Ammon's horn (tissue), 1 donor: ENCODE measurements at places on chromosomes 16 and 17.

- no peak for DNase-seq
These were observed at the start of gene ZACN for GRCh38 chr17:76078860-76079534. ZACN (plus strand) TSS chr17:76079182; CDS start chr17:76079265, 83 bp downstream.

DNA sequence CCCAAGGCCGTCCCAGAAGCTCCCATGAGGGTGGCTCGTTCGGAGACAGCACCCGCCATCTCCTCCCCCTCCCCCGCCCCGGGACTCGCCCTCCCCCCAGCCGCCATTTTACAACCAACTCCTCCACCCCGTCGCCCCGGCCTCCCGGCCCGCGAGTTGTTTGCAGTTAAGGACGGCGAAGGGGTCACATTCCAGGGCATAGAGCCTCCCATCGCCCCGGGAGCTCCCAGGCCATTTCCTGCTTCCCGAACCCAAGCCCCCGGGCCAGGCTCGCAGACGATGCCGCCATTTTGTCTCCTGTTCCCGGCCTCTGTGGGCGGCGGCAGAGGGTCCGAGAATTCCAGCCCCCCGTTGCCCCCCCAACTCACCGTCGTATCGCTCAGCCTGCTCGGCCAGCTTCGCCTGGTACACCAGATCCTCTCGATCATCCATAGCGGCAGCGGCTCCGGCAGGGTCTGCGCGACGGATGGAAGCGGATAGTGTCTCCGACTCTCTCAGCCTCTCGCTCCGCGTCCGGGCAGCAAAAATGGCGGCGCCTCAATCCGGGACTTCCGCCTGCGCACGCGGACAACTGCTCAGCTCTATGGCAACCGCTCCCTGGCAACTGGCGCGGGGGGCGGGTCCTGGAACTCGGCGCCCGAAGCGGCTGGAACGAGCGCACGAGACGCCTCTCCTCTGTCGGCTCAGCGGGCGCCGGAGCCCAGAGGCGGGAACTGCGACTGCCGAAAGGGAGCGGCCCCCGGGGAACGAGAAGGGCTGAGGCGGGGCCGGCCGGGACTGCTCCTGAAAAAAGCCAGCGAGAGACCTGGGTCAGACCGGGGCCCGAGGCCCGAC is at the start of gene YWHAE:
YWHAE (minus strand) TSS at position 544 of the 834 bp plus-strand sequence; CDS start at position 432, 112 bp downstream.
- peak; percentile 96 for DNase-seq

DNA sequence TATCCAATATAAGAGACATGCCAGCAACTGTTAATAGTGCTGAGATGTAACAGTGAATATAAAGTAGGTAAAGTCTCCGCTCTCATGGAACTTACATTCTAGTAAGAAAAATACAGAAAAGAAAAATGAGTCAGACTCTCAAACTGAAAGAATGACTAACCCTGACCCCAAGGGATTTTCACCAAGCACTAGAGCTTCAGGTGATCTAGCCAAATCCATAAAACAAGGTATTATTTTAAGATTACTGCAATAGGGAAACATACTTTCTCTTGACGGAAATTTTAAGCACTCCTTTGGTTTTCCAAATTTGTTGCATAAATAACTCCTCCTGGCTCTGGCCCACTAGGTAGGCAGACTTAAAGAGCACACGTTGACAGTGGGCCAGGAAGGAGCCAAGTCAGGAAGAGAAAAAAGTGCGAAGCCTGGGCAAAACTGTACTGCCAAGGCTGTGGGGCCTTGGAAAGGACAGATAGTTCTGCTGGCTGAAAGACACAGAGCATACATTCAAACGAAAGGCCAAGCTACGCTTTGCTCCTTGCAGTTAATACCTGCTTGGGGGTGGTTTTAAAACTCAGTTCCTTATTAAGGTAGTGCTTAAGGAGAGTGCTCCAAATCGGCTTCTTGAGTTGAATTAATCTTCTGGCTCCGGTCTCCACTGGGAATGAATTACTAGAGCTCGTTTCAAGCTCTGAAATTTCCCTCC is 1.4 kb downstream of the GOT2 start:
- no peak for DNase-seq

GRCh38 chr16:56353054-56353921 is 72.1 kb downstream of the AMFR start:
- no peak for DNase-seq

DNA sequence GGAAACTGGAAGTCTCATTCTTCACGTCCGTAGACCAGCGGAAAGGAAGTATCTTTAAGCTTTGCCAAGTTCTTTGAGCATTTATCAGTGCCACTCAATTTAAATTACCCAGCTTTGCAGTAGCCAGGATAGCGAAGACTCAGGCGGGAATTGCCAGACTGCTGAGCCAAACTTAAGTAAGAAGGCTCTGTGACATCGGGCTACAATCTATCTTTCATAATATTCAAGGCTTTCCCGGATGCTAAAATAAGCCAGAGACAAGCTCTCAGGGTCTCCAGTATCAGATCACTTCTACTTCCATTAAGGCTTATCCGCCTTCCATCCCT is 436 bp upstream of the BRIP1 start:
- DNase-seq = no peak

- DNase-seq = no peak
These were observed 2.0 kb downstream of the CCDC102A start for GRCh38 chr16:57534337-57534880.

DNA sequence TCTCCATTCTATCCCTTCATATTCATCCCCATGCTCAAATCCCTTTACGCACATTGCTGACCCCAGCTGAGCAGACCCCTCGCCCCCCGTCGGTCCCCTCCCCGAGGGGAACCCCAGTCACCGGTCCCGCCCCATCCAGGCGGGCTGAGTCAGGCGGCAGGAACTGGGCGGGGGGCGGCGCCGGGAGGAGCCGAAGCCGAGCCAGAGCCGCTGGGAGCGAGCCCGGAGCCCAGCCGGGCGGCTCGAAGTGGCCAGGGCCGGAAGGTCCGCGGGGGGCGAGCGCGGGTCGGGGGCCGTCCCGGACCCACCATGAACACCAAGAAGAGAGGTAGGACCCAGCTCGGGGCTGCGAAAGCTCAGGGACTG is 8.6 kb downstream of the RIPOR1 start:
- DNase-seq = no peak

GRCh38 chr16:649631-650030 is 466 bp downstream of the WDR90 start:
- DNase-seq = no peak

- no peak for DNase-seq
These were observed 20.9 kb downstream of the GPR179 start for GRCh38 chr17:38322897-38323296.

- DNase-seq = peak; percentile 43
These were observed at the start of gene WFDC1 for GRCh38 chr16:84294531-84295142. WFDC1 (plus strand) TSS chr16:84294878; CDS start chr16:84294972, 94 bp downstream.

DNA sequence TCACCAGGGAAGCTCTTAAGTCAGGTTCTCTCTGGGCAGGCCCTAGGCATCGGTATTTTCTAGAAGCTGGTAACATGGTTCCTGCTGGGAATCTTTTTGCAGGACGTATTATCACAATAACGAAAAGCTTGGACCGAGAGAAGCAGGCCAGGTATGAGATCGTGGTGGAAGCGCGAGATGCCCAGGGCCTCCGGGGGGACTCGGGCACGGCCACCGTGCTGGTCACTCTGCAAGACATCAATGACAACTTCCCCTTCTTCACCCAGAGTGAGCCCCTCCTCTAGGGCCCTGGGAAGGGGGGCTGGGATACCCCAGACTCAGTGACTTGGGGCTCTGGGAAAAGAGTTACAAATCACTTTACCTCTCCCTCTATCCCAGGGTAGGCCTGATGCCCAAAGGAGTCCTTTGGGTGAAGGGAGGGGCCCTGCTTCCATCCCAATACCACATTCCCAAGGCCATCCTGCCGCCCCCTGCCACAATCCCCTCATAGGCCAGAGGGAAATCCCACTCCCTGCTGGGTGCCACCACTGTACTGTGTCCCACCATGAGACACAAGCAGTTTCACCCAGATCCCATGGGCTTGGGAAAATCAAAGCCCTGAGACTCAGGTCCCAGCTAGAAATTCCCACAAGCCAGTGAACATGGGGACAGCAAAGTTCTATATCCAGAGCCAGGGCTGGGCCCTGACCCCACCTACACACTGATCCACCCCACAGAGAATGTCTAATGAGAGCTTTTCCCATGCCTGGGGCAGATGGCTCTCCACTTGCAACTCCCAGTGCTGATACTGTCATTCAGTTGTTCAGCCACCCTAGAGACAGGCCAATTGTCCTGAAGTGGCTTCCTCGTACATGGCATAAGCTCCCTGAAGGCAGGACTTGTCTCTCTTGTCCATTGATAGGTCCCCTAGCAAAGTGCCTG is 23.0 kb downstream of the CDH5 start:
- DNase-seq = no peak

- DNase-seq = peak; percentile 79
These were observed 20.0 kb downstream of the TRAF4 start for GRCh38 chr17:28763804-28764266.

DNA sequence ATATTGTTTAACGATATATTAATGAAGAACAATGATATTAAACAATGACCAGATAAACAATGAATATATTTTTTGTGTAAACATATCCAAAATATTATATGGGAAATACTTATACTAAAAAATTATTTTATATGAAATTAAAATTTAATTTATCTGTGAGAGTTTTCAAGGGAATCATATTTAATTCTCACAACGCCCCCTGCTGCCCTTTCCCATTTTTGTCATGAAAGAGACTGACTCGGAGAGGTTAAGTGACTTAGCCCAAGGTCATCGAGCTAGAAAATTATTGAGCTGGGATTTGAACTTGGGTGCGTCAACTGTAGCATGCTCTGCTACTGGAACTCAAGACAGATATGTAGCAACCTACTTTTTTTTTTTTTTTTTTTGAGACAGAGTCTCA is 7.2 kb upstream of the MYCBPAP start:
- no peak for DNase-seq

- DNase-seq = peak; percentile 61
These were observed 63.3 kb upstream of the HSBP1 start for GRCh38 chr16:83744441-83744981.

- no peak for DNase-seq
These were observed 39.0 kb downstream of the CYB5D2 start for GRCh38 chr17:4182043-4182442.

- no peak for DNase-seq
These were observed 4.6 kb downstream of the CLUH start for GRCh38 chr17:2706911-2707510.

GRCh38 chr17:9671559-9671958 is 26.2 kb downstream of the USP43 start:
- DNase-seq = no peak

DNA sequence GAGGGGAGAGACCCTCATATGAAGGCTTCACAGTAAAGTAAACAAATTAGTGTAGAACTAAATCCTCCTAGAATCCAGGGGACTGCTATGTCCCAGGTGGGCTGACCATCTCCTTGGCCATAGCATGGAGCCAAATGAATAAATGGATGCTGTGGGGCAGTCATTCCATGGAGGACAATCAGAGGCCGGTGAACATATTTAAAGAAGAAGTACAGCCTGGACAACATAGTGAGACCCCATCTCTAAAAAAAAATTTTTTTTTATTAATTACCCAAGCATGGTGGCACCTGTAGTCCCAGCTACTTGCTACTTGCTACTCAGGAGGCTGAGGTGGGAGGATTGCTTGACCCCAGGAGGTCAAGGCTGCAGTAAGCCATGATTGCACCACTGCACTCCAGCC is 5.3 kb upstream of the CBFB start:
- no peak for DNase-seq

DNA sequence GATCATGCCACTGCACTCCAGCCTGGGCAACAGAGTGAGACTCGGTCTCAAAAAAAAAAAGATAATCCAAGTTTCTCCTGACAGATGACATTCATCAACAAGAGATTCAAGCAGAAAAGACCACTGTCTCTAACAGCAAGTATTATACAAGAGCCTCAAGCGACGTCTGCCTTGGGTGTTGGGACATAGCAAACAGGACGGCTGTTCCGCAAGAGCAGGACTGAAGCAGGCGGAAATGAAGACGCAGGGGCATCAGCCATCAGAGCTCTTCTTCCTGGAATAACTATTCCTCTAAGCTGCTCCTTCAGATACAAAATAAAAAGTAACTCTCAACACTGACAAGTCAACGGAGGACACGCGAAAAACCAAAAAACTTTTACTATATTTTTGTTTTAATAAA is 54.0 kb downstream of the ANKRD11 start:
- DNase-seq = no peak
